ENCODE measurements at places on chromosomes 4 and X.

DNA sequence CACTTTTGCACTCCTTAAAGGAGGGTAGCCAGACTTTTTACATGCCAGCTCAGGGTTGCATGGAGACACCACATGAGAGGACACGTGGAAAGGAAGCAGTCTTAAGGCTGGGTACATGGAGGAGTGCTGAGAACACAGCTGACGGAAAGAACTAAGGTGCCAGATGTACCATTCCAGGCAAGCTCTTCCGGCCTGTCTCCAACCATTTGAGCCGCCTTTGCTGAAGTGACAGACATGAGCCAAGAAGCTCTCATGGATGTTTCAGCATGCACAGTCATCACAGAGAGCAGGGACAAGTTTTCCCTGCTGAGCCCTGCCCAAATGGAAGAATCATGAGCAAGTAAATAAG lies 83.4 kb upstream of the BMP2K start:
- no peak for DNase-seq

DNA sequence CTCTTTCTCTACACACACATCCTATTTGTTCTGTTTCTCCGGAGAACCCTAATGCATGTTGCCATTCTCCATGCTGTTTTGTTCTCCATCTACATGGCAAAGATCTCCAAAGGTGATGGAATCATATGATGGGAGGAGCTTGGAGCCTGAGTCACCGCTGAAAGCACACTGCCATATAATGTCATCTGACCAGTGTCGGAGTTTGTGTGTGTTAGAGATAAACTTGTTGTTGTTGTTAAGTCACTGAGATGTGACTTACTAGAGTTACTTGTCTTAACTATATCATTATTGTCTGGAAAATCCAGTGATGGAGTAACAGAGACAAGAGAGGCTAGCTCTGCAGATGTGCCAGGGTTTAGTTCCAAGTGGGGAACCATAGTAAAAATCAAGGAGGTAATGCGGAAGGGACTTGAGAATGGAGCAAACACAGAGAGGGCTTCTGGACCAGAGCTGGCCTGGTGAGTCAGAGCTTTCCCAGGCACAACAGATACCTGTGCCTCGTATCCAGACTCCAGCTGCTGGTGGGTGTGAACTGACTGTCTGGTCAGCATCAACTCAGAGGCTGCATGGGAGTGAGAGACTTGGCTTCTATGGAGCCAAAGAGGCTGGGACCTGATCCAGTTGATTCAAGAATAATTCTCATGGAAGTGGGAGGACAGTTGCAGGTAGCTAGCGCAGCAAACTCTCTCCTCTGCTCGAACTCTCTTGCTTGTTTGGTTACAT lies 30.6 kb upstream of the CCKAR start:
- no peak for DNase-seq

DNA sequence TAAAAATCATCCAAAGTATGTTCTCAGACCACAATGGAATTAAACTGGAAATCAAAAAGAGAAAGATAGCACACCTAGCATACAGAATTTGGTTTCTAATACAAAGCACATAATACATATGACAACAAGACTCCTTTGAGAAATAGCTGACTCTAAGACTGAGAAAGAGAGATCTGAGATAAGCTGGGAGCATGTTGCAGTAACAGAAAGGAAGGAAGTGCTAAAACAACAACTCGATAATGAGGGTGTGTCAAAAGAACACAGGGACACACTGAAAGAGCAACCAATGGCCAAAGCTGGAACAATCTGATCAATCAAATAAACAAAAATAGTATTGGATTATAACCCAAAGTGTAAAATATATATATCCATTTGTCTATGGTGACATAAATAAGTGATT lies 586.6 kb downstream of the C4orf33 start:
- DNase-seq: no peak

- DNase-seq: no peak
Observed at GRCh38 chr4:100804576-100805360, 286.9 kb upstream of the EMCN start.

- DNase-seq: no peak
Observed at GRCh38 chrX:124902953-124903352, 416.7 kb upstream of the TEX13C start.

DNA sequence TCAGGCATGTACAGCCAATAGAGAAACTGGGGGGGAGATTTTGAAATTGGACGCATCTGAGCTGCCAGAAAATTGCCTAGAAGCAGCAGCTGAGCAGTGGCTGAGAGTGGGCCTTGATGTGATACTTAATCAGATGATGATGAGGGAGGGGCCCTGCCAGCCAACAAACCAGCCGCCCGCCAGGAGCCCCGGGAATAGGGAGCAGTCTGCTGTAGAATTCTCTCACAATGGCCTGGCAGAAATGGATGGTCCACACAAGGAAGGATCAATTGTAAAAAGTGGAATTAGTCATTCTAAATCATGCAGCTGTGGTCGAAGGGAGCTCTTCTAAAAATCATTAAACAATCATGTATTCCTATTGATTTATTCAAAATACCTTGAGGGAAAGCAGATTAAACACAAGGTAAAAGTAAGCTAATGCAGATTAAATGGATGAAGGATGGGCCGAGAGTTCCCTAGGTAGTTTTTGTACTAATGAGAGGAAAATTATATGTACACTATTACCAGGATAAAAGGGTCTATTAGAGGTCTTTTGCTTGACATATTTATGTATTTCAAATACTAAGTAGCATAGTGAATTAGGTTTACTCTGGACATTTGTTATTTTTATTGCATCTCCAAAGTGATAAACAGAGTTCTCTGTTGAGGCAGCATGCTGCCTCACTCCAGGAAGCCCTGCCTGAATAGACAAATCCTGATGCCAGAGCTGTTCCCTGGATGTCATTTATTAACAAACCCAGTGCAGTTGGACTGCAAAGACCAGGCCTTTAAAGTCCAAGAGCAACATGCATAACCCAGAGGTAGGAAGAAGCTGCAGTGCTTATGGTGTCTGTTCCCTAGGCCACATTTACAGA lies 91.3 kb downstream of the NKX6-1 start:
- no peak for DNase-seq

GRCh38 chr4:37422102-37422501 lies 177.6 kb downstream of the NWD2 start:
- DNase-seq: no peak

GRCh38 chrX:14032406-14032805 lies 2.7 kb upstream of the GEMIN8 start:
- no peak for DNase-seq

DNA sequence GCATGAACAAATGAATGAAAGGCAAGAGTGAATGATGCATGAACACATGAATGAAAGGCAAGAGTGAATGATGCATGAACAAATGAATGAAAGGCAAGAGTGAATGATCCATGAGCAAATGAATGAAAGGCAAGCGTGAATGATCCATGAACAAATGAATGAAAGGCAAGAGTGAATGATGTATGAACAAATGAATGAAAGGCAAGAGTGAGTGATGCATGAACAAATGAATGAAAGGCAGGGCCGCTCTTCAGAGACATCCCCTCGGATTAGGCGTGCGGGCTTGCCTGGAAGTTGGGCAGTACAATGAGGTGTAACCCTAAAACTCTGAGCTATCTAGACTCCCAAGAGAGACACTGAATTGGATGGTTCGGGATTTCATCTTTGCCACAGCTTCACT lies 3.7 kb downstream of the PCGF3 start:
- no peak for DNase-seq

- no peak for DNase-seq
Observed at GRCh38 chr4:66688674-66689073, 856.6 kb downstream of the CENPC start.

- DNase-seq: no peak
Observed at GRCh38 chrX:74421740-74422352, 553 bp downstream of the SLC16A2 start.

DNA sequence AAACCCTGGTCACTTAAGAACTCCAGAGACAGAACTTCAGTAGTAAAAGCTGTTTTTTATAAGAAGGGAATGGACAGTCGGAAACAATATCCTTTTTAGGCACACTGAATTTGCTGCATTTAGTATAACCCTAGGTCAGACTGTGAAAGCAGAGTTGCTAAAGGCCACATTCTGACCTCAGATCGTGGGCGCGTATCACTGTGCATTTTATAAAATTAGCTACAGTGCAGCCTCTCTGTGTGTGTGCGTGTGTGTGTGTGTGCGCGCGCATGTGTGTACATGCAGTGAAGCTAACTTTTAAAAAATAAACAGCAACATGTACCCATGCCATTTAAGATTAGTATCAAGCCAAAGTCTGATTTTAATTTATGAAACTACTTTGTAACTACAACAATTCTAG lies 8.0 kb downstream of the ZNF827 start:
- DNase-seq: no peak

DNA sequence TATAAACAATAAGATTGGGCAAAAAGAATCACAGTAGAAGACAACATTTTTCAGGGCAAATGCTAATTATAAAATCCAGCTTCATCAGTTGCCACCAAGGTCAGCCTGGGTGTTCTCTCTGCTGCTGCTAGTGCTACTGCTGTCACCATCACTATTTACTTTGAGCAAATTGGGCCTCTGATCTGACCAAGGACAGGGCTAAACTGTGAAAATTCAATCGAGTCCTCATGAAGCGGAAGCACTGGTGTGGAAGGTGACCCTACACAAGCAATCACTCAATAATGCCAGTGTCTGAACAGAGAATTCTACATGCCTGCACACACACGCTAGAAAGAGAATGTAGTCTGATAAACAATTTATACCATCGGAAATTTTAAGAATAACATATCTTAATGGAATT lies 122.9 kb upstream of the TTC29 start:
- no peak for DNase-seq

DNA sequence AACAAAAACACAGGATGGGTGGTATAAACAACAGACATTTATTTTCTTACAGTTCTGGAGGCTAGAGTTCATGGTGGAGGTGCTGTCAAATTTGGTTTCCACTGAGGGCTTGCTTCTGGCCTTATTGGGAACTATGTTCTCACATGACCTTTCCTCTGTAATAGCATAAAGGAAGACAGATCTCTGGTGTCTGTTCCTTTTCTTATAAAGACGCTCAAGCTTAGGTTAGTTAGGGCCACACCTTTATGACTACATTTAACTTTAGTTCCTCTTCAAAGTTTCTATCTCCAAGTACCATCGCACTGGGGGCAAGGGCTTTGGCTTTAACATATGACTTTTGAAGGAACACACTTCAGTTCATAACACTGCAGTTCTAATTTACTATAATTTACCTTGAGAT lies 543.8 kb upstream of the CPEB2 start:
- no peak for DNase-seq

- DNase-seq: no peak
Observed at GRCh38 chr4:52915730-52916300, 53.7 kb downstream of the RASL11B start.

- DNase-seq: no peak
Observed at GRCh38 chr4:152633118-152633517, 46.7 kb downstream of the TMEM154 start.

DNA sequence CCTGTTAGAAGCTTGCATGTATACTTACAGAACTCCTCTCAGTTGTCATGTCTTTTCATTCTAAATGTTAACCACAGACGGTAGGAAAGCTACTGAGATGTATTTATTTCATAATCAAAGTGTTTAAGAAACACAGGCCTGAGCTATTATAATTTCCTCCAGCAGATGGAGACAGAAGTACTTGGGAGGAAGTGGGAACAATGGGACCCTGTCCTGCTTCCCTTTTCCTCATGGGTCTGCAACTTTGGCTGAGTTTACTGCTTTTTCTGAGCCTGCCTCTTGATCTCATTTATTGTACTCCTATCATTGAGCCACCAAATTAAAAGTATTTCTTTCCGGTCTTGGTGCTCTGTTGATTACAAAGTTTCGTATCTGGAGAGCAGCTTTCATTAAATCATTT lies 67.7 kb upstream of the SPANXN2 start:
- DNase-seq: peak; percentile 4

GRCh38 chrX:23578079-23578478 lies 89.2 kb upstream of the PRDX4 start:
- peak; percentile 5 for DNase-seq

DNA sequence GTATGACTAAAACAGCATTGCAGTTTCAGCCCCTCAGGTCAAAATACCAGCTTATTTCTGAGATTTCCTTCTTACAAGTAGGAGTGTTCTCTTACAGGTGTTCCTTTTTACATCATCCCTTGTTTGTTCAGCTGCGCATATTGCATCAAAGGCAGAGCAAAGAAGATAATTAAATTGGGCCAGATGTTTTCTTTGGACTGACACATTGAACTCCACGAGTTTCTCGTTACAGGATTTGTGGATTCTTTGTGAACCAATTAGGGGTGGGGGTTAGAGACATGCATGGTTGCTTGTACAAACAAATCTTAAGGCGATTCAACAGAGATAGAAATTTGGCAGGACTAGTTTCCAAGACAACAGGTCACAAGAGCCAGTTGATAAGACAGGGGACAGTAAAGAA lies 95.7 kb downstream of the SPANXN4 start:
- DNase-seq: no peak

GRCh38 chrX:54633641-54634040 lies 103.6 kb downstream of the GNL3L start:
- no peak for DNase-seq

DNA sequence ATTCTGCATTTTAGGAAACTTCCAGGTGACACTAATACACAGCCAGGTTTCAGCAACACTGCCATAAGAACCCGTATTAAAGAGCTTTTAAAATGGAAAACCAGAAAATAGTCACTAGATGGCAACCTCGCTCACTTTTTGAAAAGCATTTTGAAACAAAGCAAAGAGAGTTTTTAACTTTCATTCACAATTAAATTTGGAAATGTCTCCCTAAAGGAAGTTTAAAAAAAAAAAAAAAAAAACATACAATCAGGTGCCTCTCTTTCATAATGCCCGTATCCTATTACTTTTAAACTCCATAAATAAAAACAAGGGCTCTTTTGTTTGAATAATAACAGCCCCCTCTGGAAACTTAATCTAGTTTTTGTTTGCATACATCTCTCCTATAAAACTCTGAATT lies 20.3 kb downstream of the MEPE start:
- DNase-seq: peak; percentile 40

GRCh38 chr4:47054130-47054529 lies 22.8 kb downstream of the GABRB1 start:
- no peak for DNase-seq

DNA sequence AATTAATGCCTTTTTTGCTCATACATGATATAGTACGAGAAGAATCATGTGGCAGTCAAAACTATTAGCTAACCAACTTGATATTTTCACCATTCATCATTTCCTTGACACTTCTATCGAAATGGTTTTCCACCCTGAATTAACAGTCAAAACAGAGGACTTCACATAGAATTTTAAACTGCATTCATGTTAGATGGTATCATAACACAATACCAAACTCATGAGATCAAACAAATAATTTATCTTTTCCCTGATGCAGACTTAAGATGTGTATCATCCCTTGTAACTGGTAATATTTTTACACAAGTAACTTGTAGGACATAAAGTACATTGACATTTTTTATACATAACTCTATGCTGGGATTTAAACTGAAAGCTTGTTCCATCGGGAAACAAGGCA lies 18.2 kb upstream of the ANTXR2 start:
- DNase-seq: no peak

DNA sequence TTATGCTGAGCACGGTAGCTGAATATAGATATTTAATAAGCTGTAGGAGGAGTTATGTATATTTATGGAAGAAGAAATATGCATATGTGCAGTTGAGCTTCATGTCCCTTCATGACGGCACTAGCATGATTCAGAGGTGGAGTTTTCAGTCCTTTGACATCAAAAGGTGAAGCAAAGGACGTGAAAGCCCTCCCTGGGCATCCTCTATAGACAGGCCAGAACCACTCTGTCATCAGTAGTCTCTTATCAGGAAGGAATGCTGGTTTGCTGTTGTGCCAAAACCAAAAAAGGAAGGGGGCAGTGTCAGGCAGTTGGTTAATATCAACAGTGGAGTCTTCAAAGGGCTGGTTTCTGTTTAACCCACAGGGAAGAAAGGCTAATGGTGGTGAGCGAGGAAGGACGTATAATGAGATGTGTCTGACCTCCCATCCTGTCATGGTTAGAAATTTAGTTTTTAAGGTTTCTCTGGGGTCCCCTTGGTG lies 23.5 kb upstream of the IL2 start:
- DNase-seq: peak; percentile 17
